Central memory CD4-positive, alpha-beta T cell (primary cell): ENCODE measurements at places on chromosomes 1 and 21.

GRCh38 chr1:195195423-195196057 lies 1412.7 kb downstream of the KCNT2 start:
- peak; percentile 11 for DNase-seq

DNA sequence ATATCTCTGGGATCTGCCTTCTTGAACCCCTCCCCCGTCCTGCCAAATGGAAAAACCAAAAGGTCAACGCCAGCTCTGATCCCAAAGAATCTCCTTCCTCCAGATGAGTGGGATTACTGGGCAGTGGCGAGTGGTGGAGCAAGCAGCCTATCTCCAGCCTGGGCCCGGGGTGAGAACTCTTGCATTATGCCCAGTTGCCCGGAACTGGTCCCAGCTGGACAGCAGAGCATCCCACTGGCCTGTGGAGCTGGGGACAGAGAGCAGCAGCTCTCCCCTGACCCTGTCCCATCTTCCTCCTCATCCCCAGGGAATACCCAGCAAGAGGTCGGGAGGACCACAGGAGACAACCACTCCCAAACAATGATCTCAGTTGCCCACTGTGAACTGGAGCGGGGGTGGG lies 130.5 kb downstream of the TMEM53 start:
- no peak for DNase-seq

GRCh38 chr1:183685112-183685713 lies 32.1 kb upstream of the APOBEC4 start:
- DNase-seq: peak; percentile 41

GRCh38 chr21:37551331-37551992 lies 184.9 kb downstream of the DYRK1A start:
- DNase-seq: no peak

GRCh38 chr1:89736937-89737733 lies 83.7 kb upstream of the LRRC8D start:
- DNase-seq: no peak

DNA sequence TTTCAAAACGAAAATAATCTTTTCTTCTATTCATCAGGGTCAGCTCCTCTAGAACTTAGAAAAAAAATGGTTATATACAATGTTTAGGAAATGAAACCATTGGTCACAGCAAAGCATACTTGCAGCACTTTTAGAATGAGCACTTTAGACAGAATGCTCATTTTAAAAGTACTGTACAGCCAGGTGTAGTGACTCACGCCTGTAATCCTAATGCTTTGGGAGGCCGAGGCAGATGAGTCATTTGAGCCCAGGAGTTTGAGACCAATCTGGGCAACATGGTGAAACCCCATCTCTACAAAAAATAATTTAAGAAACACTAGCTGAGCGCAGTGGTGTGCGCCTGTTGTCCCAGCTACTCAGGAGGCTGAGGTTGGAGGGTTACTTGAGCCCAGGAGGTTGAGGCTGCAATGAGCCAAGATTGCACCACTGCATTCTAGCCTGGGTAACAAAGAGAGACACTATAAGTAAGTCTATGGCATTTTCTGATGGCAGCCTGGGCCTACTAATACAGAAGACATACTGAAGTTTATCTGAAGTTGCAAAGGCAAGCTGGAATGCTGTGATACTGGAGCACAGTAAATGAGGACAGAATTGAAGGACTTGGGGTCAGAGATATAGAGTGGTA lies 48.9 kb upstream of the ZNF326 start:
- no peak for DNase-seq

DNA sequence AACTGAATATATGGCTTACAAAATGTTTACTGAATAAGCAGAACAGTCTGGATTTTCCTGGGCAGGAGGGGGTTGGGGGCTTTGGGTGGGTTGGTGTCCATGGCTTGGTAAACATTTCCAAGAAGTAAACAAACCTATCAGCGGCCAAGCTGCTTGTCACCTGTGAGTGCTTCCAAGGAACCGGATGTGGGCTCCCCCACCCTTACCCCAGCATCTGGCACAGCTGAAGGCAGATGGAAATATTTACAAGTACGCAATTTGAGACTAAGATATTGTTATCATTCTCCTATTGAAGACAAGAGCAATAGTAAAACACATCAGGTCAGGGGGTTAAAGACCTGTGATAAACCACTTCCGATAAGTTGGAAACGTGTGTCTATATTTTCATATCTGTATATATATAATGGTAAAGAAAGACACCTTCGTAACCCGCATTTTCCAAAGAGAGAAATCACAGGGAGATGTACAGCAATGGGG lies at the start of gene CLCA1:
CLCA1 (plus strand) TSS at position 427 of the 477 bp plus-strand sequence; CDS start at position 472, 45 bp downstream.
- no peak for DNase-seq

- no peak for DNase-seq
Observed at GRCh38 chr1:41153750-41154274, 88.3 kb downstream of the SCMH1 start.

- DNase-seq: no peak
Observed at GRCh38 chr1:9320520-9321479, 28.1 kb downstream of the SPSB1 start.

GRCh38 chr1:34415140-34415539 lies 238.4 kb downstream of the C1orf94 start:
- DNase-seq: no peak

GRCh38 chr1:155840386-155840785 lies 16.6 kb downstream of the GON4L start:
- no peak for DNase-seq

DNA sequence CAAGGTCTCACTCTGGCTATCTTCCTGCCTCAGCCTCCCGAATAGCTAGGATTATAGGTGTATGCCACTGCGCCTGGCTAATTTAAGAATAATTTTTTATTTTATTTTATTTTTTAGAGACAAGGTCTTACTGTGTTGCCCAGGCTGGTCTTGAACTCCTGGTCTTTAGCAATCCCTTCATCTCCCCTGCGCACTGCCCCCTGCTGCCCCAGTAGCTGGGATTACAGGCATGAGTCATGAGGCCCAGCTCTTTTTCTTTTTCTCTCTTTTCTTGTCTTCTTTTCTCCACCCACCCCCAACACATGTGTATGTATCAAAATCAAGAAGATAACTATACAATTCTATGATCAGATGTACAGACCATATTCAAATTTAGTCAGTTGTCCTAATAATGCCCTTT lies 87.2 kb downstream of the PEX14 start:
- DNase-seq: no peak

DNA sequence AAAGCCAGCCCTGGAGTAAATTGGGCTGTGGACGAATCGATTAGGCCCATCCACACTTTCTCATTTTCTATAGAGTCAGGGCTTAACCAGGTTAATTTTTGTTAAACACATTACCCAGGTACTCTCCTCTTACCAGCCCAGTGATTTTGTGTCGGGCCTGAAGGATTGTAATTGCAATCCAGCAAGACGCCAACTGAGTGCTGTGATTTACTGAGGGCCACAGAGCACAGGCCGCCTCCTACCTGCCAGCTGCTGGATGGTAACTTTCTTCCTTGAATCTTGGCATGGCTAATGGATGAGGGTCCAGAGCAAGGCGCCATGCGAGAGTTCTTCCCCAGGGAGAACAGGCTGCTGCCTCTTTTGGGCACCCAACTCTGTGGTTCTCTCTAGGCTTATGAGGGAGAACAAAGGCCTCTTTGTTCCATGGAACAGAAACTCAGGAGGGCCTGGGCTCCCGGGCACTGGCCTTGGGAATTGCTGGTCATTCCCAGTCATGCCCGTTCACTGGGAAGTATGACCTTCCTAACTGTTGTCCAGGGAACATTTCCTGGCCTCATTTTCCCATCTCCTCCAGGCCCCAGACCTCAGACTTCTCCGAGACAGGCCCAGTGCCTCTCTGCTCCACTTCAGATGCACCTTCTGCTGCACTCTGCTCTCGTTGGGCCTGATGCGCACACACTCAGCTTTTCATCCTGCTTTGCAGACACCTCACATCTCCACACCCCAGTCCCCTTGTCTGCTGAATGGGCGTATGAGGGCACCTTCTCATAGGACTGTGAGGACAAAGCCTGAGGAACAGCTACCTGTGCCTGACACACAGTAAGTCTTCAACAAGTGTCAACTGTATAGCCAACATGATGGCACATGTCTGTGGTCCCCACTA lies 57.3 kb downstream of the SYF2 start:
- DNase-seq: no peak

DNA sequence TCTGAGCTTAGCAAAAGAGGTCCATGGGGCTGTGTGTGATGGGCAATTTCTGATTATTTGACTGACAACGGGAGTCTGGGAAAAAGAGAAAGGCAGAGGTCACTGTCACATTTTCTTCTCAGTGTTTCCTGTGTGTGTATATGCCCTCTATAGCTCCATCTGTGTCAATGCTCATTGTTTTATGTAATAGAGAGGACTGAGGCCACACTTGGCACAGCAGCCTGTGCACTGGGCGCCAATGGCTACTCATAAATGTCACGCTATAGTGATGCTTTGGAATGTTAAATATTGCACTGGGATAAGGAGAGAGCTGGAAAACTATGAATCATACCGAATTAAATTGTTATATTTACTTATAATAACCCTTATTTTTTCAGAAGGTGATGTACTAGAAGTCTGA lies 365.4 kb downstream of the NEGR1 start:
- no peak for DNase-seq

GRCh38 chr21:28135646-28136045 lies 857.0 kb downstream of the LTN1 start:
- DNase-seq: no peak

DNA sequence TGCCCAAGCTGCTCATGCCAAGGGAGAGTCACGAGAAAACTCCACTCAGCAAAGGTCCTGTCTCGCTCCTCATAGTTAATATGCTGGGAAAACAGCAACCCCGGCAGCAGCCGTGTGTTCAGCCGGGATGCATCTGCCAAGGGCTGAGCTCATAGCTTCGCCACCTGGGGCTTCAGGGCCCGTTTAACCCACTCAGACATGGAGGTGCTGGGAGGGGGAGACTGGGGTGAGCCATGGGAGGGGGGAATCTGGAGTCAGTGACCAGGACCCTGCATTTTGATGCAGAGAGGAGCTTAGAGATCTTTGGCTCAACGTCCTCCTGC lies 283.4 kb downstream of the PTPRU start:
- no peak for DNase-seq

DNA sequence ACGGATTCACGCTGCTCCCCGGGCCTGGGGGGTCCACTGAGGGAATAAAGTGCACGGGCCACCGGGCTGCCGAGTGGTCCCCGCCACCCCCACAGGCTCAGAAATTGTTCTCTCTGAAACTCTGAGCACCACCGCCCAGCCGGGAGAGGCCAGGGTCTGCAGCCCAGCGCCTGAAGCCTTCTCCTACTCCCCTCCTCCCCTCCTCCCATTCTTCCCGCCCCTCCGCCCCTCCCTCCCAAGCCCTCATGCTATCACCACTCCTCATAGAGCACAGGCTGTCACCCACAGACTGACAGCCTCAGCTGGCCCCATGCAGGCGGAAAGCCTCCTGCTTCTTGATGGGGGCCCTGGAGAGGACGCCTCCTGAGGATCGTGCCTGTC lies 707 bp upstream of the GPR153 start:
- DNase-seq: no peak

GRCh38 chr1:179591592-179592580 lies at the start of gene TDRD5:
Gene TDRD5, plus strand, starts transcription at chr1:179591832. Its CDS starts 784 bp downstream, at chr1:179592616.
- no peak for DNase-seq

DNA sequence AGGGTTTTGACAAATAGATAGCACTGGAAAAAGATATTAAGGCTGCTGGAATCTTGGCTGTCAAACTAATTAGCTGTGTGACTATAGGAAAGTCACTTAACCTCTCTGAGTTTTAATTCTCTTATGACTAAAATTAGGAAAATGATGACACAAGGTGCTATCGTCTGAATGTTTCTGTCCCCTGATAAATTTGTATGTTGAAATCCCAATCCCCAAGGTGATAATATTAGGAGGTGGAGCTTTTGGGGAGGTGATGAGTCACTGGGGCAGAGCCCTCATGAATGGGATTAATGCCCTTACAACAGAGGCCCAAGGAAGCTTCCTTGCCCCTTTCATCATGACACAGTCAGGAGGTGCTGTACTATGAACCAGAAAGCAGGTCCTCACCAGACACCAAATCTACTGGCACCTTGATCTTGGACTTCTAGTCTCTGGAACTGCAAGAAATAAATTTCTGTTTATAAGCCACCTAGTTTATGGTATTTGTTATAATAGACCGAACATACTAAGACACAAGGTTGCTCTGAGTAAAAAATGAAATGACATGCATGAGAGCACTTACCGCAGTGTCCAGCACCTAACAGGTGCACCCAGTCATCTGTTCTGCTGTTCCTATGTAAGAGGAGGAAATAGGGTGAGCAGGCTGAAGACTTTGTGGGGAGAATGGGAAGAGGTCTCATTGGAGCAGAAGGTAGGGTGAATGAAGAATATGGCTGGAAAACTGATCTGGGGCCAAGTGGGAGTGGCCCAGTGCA lies 26.3 kb upstream of the DISP1 start:
- DNase-seq: no peak

GRCh38 chr1:32554288-32554687 lies 15.1 kb downstream of the ZBTB8A start:
- no peak for DNase-seq

DNA sequence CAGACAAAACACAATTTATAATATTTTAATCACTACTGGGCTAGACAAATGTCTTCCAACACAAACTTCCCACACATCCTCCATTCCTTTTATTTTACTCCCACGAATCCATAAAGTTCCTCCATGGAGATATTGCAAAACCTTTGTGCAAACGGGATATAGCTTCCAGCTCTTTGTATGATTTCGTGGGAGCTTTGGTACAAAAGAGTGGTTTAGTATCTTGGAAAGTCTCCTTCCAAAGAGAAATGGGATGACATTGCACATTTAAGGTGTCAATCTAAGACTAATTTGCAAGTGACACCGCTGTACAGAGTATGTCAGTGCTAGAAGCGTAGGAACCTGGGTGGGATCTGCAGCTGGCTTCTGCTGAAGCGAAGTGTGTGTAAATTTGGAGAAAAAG lies 455.2 kb upstream of the RUNX1 start:
- no peak for DNase-seq

GRCh38 chr1:248913933-248914332 lies 7.9 kb downstream of the PGBD2 start:
- no peak for DNase-seq

- no peak for DNase-seq
Observed at GRCh38 chr21:31403596-31404333, 59.7 kb upstream of the TIAM1 start.

GRCh38 chr1:197915260-197915861 lies 1.8 kb upstream of the LHX9 start:
- DNase-seq: no peak

DNA sequence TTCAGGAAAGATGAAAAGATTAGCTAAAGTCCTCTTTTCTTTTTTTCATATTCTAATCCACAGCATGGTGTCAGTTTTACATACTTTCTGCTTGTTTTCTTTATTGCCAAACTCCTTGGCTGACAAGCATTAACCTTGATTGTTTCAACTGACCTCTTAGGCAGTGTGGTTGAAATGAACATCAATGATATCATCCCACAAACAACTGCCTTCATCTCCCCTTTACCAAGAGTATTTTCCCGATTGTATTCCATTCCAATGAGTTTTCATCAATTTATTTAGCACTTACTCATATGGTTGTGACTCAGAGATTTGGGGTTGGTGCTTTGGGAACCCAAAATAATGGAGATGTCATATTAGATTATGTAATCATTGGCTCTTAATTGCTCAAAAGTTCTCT lies 71.8 kb downstream of the SPAG17 start:
- no peak for DNase-seq

GRCh38 chr1:209655411-209656231 lies 3.4 kb upstream of the LAMB3 start:
- DNase-seq: no peak

- no peak for DNase-seq
Observed at GRCh38 chr1:167864392-167865032, 49.4 kb downstream of the ADCY10 start.

GRCh38 chr21:21915816-21916215 lies 917.6 kb downstream of the NCAM2 start:
- DNase-seq: no peak
